ENCODE measurements at places on chromosomes 1 and 21.

DNA sequence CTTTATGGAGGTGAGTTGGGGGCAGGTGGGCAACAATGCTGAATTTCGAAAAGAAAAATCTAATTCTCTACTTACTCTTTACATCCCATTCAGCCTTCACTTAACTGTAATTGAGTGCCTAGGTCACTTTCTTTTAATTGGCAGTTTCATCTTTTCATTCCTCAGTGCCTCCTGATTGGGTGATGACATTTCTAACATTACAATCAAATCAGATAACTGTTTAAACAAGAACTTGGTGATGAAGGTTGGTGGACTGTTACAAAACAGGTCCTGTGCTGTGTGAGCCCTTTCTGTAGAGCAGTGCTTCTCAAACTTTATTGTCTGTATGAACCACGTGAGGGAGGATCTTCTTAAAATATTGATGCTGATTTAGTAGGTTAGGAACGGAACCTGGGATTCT lies 40.1 kb upstream of the KCNQ4 start:
- DNase-seq, result no peak

DNA sequence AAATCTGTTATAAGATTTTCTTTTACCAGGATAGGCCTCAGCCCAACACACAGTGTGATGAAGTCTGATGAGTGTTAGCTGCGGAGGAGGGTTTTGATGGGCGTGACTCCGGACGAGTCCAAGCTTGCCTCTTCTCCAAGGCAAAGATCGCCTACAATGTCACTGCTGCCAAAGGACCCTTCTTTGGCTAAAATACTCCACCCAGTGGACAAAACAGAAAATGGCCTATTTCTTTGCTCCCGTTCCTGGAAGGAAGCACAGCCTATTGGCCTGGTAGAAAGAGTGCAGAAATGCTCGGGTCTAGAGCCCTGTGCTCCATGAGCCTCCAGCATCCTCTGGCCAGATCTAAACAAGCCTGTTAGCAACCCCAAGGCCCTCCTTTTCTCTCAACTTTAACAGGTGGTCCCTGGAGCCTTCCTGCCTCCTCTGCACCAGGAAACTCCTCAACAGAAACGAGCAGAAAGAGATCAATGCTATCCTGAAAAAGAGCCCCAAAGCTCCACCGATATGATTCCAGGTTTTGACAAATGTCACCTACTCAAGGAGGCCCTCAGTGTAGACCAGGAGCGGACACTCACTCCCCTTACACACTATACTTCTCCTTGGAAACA lies 3.4 kb upstream of the CASQ2 start:
- peak; percentile 84 for DNase-seq

- no peak for DNase-seq
Measured at GRCh38 chr1:77030401-77031105, 163.3 kb downstream of the ST6GALNAC5 start.

GRCh38 chr1:156942176-156942575 lies 21.7 kb downstream of the LRRC71 start:
- no peak for DNase-seq

- no peak for DNase-seq
Measured at GRCh38 chr21:39016740-39017315, 166.4 kb downstream of the PSMG1 start.
